ENCODE measurements at places on chromosomes 16 and 17.

DNA sequence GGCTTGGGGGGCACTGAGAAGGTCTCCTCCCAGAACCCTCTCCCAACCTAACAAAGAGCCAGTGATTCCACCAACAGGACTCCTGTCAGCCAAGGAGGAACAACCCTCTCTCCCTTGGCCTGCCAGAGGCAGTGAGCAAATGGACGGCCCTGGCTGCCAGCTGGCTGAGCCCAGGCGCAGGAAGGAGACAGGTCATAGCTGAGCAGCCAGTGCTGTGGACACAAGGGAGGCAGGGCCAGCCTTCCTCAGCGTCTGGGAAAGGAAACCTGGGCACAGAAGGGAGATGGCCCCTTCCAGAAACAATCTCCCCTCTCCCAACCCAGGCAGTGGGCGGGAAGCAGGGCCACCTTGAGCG, 2.1 kb downstream of the MPO start:
- DNase-seq = no peak

DNA sequence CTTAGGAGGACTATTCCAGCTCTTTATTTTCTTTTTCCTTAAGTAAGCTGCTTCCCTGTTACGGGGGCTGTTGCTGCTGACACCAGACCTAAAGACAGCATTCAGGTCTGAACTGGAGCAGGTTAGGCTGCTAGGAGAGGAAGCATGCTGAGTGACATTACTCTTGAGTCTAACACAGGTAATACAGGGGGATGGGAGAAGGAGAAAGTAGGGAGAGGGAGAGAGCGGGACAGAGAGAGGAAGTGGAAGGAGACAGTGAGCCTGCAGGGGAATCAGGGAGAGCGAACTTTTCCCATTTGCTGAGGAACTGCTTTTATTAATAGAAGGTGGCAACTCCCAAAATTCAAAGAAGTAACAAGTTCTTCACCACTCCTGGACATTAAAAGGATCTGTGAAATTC, 130.9 kb downstream of the PARN start:
- DNase-seq = no peak

DNA sequence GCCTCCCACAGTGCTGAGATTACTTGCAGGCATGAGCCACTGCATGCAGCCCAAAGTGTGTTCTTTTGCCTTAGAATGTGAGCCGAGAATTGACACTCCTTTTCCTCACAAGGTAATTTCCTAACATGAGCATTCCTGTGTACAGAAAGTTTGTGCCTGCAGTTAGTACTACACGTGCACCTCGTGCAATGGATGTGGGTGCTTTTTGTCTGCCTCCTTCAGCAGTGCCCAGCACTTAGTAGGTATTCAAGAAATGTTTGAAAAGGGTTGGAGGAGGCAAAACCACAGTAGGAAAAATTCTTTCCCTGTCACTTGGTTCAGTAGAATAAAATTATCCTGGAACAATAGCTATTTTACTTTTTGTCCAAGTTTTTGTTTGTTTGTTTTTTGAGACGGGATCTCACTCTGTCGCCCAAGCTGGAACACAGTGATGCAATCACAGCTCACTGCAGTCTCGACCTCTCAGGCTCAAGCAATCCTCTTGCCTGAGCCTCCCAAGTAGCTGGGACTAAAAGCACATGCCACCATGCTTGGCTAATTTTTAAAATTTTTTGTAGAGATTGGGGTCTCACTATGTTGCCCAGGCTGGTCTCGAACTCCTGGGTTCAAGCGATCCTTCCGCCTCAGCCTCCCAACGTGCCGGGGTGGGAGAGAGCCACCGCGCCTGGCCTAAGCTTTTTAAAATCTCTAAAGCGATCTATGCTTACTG, 2.4 kb downstream of the NDE1 start:
- no peak for DNase-seq

- no peak for DNase-seq
Measured at GRCh38 chr17:62787366-62787765, 20.7 kb downstream of the MARCHF10 start.

GRCh38 chr17:17344507-17345293, 41.5 kb downstream of the NT5M start:
- DNase-seq = no peak

DNA sequence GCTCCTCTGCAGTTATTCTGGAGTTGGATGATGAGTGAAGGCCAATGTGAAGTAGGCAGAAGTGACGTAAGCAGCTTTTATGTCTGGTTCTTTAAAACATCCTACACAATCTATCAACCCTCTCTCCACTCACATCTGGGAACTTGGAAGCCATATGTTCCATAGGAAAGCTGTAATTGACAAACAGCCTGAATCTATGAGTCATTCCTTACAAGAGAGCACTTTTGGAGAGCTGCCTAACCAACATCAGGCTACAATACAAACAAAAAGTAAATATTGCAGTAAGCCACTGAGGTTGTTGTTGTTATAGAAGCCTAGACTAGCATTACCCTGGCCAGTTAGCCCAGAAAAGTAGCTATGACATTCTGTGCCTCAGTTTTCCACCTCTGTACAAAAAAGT, 5.9 kb downstream of the CCL7 start:
- DNase-seq = no peak

GRCh38 chr17:50547736-50548083, 736 bp downstream of the SPATA20 start:
- no peak for DNase-seq

DNA sequence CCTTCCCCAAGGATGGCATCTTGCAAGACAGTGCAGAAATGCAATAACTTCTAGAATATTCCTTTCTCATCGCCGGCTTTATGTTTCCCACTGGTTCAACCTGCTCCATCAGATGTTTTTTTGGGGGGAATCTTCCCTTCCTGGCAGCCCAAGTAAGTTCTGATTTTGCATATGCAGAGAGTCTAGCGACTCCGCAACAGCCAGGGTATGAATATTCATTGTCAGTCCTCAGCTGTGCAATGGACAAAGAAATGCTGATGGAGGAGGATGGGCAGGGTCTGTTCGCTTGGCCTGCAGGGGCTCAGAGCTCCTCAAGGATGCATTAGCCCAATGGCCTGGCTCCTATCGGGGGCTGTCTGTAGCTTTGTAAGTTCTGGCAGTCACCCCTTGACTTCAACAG, 358.8 kb upstream of the CCL2 start:
- no peak for DNase-seq

DNA sequence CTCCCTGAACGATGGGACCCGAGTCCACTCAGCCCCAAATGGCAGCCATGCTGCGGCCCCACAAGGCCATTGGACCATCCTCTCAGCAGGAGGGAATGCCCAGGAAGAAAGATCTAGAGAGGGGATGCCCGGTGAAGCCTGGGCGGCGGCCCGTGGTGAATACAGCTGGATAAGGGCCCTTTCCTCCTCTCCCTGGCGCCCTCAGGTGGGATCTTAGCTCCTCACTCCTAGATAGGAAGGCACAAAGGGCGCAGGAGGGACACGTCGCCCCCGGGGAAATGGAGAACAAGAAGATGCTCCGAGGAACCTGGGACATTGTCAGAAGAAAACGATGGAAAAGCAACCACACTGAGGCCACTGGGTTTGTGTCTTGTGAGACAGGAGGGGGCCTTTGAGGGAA, 2.5 kb downstream of the CD300C start:
- DNase-seq = no peak

DNA sequence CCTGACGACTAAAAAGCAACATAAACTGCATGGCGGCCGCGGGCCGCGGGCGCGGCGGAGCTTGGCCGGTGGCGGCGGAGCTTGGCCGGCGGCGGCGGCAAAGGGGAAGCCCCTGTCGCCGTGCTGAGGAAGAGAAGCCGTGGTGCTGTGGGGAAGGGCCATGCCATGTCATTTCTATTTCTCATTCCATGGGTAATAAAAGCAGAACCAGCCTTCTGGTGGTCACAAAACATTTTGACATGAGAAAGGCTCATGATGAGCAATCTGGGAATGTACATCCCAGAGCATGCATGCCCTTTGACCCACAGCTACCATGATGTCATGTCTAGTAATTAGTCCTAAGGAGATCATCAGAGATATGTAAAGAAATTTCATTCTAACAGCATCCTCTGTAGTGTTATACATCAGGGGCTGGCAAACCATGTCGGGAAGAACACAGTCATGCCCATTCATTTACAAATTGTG, 23.9 kb upstream of the HEATR6 start:
- DNase-seq = no peak

DNA sequence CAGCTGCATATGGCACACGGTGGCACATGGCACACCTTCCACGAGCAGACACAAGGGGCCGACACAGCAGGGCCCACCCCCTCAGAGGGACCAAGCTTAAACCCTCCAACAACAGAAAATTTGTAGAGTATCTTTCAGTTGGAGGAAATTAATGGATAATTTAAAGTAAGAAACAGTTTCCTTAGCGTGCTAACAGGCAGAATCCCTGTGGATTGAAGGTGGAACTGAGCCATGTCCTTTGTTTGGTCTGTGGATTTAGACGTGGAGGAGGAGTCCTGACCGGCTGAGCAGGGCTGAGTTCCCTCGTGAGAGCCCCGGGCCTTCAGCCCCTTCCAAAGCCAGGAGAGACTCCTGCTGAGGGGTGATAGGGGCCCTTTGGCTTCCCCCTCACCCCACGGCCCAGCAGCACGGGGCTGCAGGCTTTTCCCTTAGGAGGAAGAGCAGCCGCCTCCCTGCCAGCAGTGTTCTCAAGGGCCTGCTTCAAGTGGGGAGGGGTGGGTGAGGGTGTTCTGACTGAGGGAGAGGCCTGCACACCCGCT, 1.4 kb upstream of the CYB561 start:
- DNase-seq = no peak

DNA sequence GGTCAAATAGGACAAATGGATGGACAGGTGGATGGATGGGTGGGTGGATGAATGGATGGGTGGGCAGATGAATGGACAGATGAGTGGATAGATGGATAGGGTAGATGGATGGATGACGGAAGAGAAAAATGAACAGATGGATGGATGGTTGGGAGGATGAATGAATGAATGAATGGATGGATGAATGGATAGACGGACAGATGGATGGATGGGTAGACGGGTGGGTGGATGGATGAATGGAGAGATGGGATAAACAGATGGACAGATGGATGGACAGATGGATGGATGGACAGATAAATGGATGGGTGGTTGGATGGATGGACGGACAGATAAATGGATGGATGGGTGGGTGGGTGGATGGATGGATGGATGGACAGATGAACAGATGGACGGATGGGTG, 232.8 kb downstream of the GRIN2A start:
- DNase-seq = no peak

All from activated T-helper 9 cell treated with anti-CD3 and anti-CD28 coated beads, Interleukin-2, amount 50 U/mL, for 16 hours (primary cell).